HT-29 (cell line): ENCODE measurements at places on chromosomes 12 and 14.

DNA sequence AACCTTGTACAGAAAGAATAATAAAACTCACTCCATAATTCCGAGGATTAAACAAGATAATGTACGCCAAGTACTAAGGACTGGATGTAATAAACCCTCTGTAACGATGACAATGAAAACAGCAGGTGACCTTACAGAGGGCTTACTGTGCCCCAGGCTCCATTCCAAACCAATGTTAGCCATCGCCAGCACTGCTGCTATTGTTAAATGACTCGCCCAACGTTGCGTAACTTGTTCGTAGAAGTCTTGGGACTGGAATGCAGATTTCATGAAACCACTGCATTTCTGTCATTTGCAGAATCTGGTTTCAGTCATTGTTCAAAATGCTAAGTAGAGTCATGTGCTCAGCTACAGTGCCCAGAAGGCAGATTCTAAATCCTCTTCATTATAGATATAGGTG, 728 bp upstream of the STON2 start:
- peak; percentile 9 for DNase-seq

DNA sequence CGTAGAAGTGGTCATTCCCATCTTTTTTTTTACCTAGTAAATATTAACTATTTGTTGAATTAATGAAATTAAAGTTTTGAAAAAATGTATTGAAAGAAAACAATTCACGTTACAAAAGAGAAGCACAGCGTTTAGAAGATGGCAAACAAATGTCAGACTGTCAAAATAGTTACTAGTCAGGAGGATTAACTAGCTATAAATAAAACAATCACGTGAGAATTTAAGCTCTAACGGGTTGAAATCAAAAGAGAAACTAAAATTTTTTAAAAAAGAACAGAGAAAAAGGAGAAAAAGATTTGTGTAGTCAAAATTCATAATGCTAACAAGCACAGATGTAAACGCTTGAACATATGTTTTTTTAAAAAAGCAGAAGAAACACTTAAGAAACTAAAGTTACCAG, 26.4 kb downstream of the DDHD1 start:
- DNase-seq, result no peak

- DNase-seq, result peak; percentile 66
These were observed at the start of gene SRGAP1 for GRCh38 chr12:63844391-63845341. SRGAP1 (plus strand) TSS chr12:63844700; CDS start chr12:63844817, 117 bp downstream.

DNA sequence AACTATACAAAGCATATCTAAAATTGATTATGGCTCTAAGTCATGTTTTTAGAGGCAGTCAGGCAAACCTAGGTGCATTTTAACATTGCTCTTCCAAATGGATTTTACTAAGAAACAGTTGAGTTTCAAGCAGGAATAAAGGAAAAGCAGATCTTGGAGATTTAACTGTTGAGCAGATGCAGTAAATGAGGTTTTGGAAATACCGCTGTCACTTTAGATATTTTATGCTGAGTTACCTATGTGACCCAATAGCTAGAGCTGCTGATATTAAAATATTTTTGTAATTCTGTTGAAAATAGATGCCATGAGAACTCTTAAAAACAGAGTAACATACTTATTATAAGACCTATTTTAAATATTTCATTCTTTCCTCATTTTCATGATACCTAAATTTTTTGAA, 181.4 kb downstream of the SYT1 start:
- DNase-seq, result no peak

DNA sequence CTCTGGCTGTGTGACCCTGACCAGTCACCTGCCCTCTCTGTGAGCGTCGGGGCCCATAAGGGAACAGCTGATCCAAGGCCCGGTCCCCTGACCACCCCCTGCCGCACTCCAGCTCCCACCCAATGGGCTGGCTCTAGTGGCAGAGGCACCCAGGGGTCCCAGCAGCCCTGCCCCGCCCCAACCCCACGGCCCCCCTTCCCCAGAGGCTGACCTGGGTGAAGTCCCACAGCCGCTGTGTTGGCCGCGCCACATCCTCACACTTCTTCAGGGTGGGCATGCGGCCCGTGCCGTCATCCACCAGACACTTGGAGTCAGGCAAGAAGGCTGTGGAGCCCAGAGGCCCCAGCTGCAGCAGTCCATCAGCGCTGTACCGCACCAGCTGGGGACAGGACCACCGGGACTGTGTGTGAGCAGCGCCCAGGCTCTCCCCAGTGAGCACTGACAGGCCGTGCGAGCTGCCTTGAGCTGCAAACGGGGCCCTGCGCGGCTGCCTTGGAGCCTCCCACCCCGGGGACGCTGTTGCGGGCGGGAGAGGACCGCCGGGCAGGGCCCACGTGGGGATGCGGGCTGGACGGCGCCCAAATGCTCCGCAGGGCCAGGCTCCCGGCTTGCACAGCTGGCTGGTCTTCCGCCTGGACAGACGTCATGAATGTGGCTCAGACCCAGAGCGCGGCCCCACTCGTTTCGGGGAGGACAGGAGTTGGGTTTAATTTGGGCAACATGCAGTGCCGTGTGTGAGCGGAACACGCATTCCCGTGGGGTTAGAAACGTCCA, 53.5 kb downstream of the NOC4L start:
- DNase-seq, result no peak

- DNase-seq, result peak; percentile 53
These were observed 8.9 kb downstream of the GPR65 start for GRCh38 chr14:88013750-88014349.

DNA sequence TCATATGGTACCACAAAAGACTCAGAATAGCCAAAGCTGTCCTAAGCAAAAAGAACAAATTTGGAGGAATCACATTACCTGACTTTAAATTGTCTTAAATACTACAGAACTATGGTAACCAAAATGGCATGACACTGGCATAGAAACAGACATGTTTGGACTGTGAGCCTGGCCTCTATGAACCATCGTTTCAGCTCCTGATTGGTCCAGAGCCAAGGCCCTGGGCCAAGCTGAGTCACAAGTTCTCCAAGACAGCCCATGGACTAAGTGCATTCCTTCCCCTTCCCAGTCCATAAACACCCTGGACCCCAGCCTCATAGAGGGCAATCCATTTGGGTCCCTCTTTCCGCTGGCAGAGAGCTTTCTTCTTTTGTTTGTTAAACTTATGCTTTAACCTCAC, 12.1 kb upstream of the PRR4 start:
- no peak for DNase-seq

DNA sequence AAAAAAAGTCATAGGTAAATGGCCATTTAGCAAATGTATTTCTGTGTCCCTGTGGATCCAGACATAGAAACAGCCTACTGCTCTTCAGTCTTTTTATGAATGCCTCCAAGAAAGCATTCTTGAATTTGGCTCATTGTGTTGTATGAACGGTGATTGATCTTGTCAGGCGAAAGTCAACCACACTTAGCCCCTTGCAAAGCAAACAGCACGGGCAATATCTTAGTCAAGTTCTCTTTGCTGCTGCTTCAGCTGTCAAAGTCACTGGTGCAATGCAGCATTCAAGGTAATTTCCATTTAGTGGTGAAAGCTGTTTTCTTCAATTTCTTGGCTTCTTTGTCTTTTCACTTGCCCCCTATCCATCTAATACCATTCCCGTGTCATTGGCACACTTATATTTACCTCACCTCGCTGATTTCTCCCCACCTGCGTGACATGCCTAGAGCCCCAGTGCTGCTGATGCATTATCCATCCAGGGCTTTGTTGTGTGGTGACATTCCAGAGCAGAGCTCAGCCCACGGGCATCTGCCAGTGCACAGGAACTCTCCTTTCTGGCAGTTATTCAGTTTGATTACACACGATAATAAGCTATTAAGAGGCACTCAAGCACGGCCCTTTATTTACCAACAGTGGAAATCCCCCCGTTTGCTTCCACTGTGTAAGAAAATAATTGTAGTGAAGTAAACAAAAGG, 362.3 kb upstream of the NOVA1 start:
- DNase-seq, result no peak

- no peak for DNase-seq
These were observed 2.3 kb downstream of the ATXN7L3B start for GRCh38 chr12:74539765-74540526.

DNA sequence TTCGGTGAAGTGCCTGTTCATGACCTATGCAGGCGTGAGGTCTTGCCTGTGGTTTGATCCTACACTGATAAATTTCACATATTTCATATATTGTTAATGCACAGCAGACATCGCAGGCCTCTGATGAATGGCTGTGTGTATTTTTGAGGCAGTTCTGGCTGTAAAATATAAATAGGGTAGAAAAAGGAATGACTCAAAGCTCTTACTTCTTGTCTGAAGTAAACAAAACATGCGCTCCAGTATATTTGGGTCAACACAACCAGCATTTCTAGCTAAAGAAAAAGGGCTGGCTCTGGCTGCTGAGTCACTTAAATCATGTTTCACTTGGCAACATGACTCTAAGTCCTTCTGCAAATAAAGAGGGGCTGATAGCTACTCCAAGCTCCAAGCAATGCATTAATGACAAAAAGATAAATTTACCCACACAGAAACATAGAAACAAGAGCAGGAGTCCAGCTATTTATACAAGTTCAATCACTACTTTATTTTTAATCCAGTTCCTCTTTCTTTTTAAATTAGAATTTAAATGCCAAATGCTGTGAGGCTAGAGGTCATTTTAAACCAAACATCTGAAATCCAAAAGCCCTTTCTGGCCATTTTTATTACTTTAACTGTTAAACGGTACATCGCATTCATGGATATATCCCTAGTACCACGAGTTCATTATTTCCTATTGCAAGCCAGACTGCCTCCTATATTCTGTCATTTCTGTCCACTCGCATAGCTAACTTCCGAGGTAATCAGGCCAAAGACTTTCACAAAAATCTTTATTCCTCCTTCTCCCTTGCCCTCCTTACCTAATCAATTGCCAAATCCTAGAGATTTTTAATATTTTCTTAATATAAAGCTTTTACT, 54.3 kb upstream of the TMCC3 start:
- peak; percentile 30 for DNase-seq

DNA sequence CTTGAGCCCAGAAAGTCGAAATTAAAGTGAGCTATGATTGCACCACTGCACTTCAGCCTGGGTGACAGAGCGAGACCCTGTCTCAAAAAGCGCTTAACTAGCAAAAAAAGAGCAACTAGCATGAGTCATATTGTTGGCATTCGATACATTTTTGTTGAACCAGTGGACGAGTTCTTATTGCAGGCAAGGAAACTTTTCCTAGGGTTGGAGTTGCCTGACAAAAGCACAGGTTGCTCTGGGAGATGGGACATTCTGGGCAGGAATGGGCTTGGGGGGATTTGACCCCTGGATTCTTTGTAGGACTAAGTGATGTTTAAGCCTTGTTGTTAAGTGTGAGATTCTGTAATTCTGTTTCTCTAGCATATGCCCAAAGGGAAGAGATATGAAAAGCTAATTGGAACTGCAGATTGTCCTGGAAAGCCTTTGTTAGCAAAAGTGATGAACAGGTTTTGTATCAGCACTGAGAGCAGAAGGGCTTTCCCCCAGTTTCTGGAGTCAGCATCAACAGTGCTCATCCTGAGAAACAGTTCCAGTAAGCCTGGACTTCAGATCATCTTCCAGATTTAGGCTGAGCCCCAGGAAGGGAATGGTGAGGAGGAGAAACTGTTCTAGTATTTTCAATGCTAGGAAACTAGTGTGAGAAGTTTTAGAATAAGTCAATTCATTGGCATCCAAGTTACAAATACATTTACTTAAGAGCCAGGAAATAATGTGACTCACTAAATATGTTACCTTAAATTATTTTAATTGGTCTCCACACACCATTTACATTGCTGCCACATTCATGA, 123.1 kb downstream of the SRGAP1 start:
- DNase-seq, result no peak

GRCh38 chr12:81255456-81255855, 177.6 kb downstream of the ACSS3 start:
- no peak for DNase-seq

- DNase-seq, result no peak
These were observed 169.1 kb upstream of the AVPR1A start for GRCh38 chr12:63319936-63320633.

GRCh38 chr14:31037709-31038221, 11.6 kb upstream of the STRN3 start:
- no peak for DNase-seq
